ENCODE measurements at places on chromosomes 12 and 14.

GRCh38 chr14:49641697-49642129 is 6.7 kb upstream of the DNAAF2 start:
- DNase-seq, result no peak

- peak; percentile 88 for DNase-seq
Observed at GRCh38 chr12:115375186-115375991, 691.4 kb upstream of the TBX3 start.

DNA sequence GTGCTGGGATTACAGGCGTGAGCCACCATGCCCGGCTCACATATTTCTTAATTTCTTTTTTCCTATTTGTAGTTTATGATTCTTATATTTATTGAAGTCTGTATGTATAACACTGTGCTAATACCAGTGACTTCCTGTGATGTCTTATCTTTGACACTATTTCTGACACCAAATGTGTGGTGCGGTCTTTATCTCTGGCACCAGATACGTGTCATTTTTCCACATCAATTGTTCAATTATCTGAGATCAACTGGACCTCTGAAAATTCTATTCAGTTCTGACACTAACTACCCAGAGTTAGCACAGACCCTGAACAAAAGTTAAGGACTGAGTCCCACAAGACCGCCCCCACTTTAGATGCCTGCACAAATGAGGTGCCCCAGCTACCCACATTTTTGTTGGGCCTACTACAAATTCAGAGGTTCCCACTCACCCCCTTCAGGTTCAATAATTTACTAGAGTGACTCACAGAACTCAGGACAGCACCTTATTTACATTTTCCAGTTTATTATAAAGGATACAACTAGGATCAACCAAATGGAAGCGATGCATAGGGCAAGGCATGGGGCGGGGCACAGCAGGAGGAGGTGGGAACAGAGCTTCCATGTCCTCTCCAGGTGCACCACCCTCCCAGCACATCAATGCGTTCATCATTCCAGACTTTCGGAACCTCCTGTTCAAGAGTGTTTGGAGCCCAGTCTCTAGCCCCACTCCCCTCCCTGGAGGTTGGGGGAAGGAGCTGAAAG is 11.6 kb upstream of the SRSF9 start:
- DNase-seq, result no peak

GRCh38 chr12:4251216-4251891 is 22.2 kb upstream of the CCND2 start:
- no peak for DNase-seq

GRCh38 chr12:946631-947030 is 2.9 kb downstream of the RAD52 start:
- peak; percentile 11 for DNase-seq

Measured in MV-4-11 (cell line).